ENCODE measurements at places on chromosomes 4 and X. TPM values are rescaled to one million over a fixed set of nuclear protein-coding genes. Genes with fewer than 3 reads are reported as not detected.

Gene MAGEH1
- 36.3 TPM for total RNA-seq

DNA sequence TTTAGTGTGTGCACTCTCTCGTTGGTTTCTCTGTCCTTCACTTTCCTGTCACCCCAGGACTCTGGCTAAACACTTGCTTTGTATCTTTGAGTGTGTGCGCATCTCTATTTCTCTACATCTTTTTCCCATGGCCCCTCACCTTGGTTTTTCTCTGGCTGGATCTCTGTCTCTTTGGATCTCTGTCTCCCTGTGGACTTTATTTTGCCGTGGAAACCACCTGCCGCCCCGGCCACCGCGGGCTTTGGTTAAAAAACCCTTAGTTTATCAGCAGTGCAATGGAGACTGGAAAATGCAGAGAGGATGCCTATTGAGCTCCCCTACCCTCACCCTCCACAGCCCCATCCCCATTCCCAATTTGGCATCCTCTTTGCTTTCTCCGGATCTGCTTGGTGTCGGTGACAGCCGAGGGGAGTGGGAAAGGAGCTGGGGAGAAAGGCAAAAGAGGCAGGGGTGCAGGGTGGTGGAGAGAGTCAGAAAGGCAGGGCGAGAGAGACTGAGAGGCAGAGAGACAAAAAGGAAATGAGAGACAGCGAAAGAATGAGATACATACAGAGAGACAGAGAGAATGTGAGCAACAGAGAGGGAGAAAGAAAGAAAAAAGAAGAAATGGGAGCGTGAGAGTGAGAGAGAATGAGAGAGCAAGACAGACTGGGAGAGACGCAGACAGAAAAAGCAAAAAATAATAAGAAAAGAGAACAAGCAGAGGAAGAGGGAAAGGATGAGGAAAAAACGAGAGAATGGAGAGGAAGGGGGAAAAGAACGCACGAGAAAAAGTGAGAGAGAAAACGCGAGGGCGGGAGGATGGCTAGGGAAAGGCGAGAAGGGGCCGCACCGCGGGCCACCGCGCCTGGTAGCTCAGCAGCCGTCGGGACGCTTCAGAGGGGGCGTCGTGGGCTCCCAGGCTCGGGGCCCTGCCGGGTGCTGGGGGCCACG, 688 bp downstream of the GPR101 start:
- DNase-seq, result no peak

GRCh38 chrX:13898603-13899002, 81.7 kb upstream of the GPM6B start:
- no peak for DNase-seq

DNA sequence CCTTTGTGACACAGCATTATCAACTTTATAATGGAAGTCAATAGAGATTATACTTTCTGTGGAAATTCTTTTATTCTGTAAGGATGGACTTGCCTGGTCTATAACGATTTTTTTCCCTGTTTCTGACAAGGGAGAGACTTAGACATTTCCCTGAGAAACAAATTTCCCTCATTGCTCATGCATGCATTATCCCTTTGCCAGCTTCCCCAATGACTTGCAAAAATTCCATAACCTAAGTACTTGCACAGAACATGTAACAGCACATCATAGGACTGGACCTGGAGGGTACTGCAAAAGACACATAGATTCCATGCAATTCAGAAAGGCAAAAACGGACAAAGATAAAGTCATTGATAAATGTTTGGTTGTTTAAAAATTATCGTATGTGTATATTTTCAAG, 166.7 kb downstream of the FHIP1A start:
- no peak for DNase-seq

Gene MAGED4
- 0.27 TPM for total RNA-seq

DNA sequence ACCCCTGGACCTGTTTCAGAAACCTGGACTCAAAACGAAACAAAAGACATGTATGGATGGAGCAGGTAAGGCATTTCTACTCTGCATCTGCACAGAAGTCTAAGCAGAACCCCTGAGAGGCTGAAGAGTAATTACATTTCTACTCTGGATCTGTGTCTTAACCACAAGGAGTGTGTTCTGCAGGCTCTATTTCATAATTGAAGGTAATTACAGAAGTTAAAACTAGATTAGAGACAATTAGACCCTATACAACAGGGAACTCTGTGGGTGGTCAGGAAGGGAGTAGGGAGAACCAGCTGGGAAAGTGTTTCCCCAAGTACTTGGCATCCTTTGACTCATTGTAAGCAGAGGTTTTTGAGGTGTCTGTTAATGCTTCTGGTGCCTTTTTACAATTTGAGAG, 69.8 kb downstream of the IGSF1 start:
- DNase-seq, result no peak

Gene CACNA1F
- not detected for total RNA-seq

Gene FAM149A
- total RNA-seq, result 9.9 TPM

GRCh38 chr4:111675746-111676145, 469.5 kb upstream of the FAM241A start:
- no peak for DNase-seq

Measured in thoracic aorta (tissue), 2 donors.